NCI-H1092 treated with DMSO at 0.1 percent for 48 hours (cell line): ENCODE measurements at places on chromosomes 3 and 15.

- DNase-seq: no peak
Observed at GRCh38 chr3:106969596-106969995, 407.6 kb upstream of the CCDC54 start.

GRCh38 chr15:66004618-66005262 lies 135.4 kb downstream of the RAB11A start:
- no peak for DNase-seq

- no peak for DNase-seq
Observed at GRCh38 chr3:152328841-152329240, 60.1 kb downstream of the MBNL1 start.

DNA sequence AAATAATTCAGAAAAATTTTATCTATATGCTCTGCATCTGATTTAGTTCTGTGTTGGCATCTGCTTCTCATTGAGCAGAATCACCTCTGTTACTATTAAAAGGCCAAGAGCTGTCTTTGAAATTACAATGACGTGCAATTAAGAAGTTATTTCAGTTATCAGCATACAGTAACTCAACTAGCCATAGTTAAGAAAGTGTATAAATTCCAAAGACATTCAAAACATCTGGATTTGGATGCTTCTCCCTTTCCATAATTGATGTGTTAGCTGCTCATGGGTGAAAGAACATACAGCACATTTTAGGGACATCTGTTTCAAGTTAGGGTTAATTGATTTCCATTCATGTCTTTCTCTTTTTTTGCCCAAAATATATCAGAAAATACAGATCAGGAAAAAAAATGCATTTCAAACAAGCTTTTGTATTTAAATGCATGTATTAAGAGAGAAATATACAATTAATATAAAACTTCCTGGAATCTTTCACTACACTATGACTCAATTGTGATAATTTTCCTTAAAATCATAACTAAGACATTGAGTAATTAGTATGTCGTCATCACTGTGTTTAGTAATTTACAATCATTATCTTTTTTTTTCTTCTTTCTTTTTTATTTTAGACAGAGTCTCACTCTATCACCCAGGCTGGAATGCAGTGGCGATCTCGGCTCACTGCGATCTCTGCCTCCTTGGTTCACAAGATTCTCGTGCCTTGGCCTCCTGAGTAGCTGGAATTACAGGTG lies 82.7 kb upstream of the MBNL1 start:
- no peak for DNase-seq

DNA sequence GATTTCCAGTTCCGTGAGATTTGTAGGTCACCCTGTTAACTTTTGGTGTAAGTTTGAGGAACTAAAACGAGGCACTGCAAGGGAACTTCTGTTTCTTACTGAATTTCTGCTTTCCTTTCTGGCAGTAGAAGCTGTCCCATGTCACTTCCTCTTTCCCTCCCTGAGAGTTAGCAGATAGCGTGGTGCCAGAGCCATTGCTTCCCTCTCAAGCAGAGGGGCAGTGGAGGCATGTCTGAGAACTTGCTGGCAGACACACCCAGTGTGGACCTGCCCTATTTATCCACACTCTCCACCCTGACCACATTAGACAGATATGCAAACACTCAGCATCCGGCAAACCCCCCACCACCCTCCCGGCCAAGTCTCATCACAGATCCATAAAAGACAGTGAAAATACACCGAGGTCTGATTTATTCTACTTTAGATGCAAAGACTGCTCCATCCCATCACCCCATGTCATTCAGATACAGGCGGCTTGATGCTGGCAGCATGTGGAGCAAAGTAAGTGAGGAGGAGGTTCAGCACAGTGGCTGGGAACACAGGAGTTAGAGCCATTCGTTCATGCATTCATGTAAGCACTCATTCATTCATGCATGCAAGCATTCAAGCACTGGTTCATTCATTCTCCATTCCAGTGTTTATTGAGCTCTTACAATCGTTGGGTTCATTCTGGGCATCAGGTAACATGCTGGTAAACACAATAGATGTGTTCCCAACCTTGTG lies 324.7 kb downstream of the SHQ1 start:
- DNase-seq: no peak

GRCh38 chr15:40313531-40314398 lies 6.0 kb upstream of the PLCB2 start:
- peak; percentile 65 for DNase-seq

- DNase-seq: no peak
Observed at GRCh38 chr15:78929536-78930264, 15.1 kb downstream of the CTSH start.

DNA sequence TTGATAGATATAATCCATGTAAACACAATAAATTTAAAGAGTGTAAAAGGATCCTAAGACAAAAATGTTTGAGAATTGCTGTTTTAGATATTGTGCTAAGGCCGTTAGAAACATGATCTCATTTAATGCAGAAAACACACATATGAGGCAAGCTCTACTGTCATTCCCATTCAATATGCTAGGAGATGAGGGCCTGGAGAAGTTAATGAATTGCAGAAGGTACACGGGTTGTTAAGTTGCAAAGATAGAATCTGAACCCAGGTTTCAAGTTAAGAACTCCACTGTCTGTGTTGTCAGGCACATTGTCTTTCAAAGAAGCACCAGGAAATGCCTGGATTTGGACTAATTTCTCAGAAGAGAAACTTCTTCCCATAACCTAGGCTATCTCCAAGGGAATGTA lies 65.1 kb upstream of the SAMMSON start:
- DNase-seq: no peak

- DNase-seq: no peak
Observed at GRCh38 chr15:85967553-85967952, 112.1 kb upstream of the AGBL1 start.

- DNase-seq: no peak
Observed at GRCh38 chr15:31344823-31345605, 18.4 kb downstream of the KLF13 start.

DNA sequence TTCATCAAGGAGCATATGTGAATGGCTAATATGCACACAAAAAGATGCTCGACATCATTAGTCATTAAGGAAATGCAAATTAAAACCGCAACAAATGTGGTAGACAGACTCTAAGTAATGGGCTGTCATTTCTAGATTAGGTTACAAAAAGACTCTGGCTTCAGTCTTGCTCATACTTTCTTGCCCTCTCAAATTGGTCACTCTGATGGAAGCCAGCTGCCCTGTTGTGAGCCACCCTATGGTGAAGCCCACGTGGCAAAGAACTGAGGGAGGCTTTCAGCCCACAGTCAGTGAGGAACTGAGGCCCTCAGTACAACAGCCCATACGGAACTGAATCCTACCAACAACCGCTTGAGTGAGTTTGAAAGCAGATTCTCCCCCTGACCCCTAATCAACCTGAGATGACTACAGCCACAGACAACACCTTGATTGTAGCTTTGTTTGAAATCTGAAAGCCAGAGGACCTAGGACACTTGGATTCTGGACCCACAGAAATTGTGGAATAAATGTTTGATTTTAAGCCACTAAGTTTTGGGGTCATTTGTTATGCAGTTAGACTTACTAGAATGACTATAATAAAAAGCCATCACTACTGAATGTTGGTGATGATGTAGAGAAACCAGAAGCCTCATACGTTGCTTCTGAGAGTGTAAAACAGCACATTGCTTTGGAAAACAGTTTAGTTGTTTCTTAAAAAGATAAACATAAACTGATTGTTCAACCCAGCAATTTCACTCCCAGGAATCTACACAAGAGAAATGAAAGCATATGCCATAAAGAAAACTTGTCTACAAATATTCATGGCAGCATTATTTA lies 45.7 kb downstream of the EHHADH start:
- no peak for DNase-seq

DNA sequence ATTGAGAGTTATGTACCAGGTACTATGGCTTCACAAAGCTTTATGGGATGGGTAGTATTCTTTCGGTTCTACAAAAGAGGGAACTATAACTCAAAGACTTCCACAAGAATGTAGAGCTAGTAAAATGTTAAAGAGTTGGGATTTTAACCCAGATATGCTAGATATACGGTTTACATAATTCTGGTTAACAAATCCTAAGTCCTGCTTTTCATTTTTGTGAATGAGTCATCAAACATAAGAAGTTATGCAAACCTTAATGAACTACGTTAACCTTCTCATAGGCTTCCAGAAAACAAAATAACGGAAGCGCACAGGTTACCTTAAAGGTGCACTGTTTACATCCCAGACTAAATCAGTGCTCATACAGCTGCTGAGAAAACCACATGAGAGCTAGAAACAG lies 1049.3 kb downstream of the MCTP2 start:
- DNase-seq: no peak
